Substantia nigra (tissue), 51 donors: ENCODE measurements at places on chromosomes 6 and 20.

- DNase-seq: peak; percentile 26
These were observed 78.7 kb upstream of the PHACTR3 start for GRCh38 chr20:59525500-59526241.

DNA sequence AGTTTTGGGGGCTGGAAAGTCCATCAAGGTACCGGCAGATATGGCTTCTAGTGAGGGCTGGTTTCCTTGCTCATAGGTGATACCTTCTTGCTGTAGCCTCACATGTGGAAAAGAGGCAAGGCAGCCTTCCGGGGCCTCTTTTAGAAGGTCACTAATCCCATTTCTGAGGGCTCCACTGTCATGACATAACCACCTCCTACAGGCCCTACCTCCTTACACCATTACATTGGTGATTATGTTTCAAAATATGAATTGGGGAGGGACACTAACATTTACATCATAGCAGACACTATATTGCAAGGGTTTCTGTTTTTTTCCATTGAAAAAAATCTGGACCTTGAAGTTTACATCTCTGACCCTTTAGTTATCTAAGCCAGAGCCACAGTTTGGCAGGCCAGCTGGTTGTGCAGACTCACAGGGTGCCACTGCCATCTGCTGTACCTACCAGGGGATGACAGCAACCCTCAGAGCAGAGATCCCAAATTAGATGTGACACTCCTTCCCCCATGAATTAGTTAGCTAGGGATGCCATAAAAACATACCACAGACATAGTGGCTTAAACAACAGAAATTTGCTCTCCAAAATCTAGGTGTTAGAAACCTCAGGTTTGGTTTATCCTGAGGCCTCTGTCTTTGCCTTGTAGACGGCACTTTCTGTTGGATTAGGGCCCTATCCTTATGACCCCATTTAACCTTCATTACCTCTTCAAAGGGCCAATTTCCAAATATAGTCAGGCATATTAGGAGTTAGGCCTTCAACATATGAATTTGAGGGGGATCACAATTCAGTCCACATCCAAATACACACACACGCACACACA is 166.4 kb upstream of the RNF217 start:
- peak; percentile 44 for DNase-seq

GRCh38 chr20:43825051-43825402 is 89.6 kb upstream of the TOX2 start:
- no peak for DNase-seq

DNA sequence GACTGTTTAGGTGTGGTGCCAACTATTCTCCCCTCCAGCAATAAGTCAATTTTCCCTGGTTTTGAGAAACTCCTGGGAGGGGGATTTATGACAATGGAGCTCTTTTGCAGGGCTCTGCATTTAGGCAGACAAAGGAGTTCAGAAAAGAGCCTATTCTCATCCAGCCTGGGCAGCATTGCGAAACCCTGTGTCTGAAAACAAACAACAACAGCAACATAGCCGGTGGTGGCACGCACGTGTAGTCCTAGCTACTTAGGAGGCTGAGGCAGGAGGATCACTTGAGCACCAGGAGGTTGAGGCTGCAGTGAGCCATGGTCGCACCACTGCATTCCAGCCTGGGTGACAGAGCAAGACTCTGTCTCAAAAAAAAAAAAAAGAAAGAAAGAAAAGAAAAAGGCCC is 6.4 kb downstream of the CLPS start:
- no peak for DNase-seq

DNA sequence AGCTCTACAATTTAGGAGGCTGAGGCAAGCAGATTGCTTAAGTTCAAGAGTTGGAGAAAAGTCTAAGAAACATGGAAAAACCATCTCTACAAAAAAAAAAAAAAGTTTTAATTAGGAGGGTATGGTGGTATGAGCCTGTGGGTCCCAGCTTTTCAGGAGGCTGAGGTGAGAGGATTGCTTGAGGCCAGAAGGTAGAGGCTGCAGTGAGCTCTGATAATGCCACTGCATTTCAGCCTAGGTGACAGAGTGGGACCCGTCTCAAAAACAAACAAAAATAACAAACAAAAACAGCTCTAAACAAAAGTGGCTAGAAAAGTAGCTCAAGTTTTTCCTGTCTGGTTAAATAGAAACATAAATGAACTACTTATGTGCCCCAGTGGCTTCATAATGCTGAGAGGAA is 2133.6 kb upstream of the DEFB115 start:
- DNase-seq: no peak

DNA sequence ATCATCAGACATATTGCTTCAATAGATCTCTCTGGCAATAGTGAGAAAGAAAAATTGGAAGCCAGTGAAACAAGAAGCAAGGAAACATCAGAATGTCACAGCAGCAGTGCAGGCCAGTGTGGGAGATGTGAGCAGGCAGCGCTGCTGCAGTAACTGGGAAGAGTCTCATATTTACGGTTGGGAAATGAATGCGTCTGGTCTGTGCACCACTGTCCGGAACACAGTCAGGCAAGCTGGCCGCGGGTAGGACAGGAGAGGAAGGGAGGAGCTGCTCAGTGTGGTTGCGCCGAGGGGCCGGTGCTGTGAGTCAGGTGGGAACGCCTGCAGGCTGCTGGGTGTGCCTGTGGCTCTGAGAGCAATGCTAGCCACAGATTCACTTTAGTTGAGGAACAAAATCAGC is 6.4 kb upstream of the PSMG4 start:
- no peak for DNase-seq

GRCh38 chr6:145755682-145756081 is 20.4 kb upstream of the EPM2A start:
- no peak for DNase-seq

- DNase-seq: no peak
These were observed 84.3 kb downstream of the ATXN1 start for GRCh38 chr6:16676978-16677377.

DNA sequence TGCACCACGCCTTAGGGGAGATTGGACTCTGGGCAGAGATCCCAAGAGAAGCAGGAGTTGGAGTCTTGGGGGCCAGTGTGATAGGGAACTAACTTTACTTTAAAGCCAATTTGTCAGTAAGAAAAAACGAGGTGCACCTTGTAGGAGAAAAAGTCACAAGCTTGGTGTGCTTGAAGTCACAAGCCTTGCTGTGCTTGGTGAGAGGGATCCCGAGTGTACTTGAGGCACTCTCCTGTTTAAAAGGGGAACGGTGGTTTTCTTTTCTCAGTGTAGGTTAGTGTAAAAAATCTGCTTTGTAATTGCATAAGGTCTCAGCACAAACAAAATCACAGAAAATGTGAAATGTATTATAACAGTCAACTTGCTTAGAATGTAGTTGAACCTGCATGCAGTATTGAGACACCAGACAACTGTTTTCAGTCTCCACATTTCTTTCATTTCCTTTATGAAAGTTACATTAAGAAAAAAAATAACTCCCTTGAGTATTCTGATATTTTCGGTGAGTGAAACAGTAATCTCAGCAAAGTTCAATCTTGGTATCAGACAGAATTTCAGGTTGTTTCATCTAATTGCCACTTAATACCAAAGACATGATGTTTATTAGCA is 111.1 kb upstream of the DUSP22 start:
- no peak for DNase-seq

DNA sequence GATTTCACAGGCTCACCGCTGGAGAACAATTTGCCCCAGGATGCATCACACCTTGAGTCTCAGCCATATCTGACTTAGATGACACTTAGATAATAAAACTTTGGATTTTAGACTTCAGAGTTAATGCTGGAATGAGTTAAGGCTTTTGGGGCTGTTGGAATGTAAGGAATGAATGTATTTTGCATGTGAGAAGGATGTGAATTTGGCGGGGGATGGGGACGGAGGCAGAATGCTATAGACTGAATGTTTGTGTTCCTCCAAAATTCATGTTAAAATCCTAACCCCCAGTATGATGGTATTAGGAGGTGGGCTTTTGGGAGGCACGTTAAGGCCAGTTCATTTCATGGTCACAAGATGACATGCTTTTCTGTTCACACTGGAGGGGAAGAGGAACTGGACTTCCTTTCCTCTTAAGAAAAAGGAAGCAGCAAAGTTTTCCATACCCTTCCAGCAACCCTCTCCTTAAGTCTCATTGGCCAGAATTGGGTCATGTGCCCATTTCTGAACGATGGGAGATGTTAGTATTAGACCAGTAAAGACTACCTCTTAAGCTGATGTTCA is 5.8 kb upstream of the SRXN1 start:
- DNase-seq: no peak

- DNase-seq: no peak
These were observed 94.6 kb upstream of the ENPP5 start for GRCh38 chr6:46265373-46265772.

DNA sequence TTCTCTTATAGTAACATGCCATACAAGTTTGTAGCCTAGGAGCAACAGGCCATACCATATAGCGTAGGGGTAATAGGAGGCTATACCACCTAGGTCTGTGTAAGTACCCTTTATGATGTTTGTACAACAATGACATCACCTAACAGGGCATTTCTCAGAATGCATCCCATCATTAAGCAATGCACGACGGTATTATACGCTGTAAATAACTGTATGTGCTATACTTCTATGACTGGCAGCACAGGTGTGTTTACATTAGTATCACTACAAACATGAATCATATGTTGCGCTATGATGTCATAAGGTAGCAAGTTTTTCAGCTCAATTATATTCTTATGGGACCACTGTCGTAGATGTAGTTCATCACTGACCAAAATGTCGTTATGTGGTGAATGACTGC is 31.0 kb downstream of the ADNP start:
- DNase-seq: no peak

GRCh38 chr6:63999613-64000012 is 364.0 kb downstream of the PHF3 start:
- no peak for DNase-seq

- DNase-seq: no peak
These were observed 337.7 kb upstream of the PRND start for GRCh38 chr20:4383961-4384360.

DNA sequence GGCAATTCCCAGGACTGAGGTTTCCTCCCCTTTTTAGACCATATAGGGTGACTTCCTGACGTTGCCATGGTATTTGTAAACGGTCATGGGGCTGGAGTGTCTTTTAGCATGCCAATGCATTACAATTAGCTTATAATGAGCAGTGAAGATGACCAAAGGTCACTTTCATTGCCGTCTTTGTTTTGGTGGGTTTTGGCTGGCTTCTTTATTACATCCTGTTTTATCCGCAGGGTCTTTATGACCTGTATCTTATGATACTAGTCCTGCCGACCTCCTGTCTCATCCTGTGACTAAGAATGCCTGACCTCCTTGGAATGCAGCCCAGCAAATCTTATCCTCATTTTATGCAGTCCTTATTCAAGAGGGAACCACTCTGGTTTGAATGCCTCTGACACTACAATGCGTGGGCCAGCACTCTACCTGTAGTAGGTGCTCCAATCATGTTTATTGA is 190.1 kb downstream of the KCNQ5 start:
- DNase-seq: no peak

GRCh38 chr6:148288541-148288940 is 54.1 kb upstream of the SASH1 start:
- no peak for DNase-seq

GRCh38 chr20:17391127-17391771 is 139.9 kb downstream of the BFSP1 start:
- DNase-seq: no peak

- no peak for DNase-seq
These were observed 92.4 kb downstream of the CD24 start for GRCh38 chr6:106882138-106882537.

DNA sequence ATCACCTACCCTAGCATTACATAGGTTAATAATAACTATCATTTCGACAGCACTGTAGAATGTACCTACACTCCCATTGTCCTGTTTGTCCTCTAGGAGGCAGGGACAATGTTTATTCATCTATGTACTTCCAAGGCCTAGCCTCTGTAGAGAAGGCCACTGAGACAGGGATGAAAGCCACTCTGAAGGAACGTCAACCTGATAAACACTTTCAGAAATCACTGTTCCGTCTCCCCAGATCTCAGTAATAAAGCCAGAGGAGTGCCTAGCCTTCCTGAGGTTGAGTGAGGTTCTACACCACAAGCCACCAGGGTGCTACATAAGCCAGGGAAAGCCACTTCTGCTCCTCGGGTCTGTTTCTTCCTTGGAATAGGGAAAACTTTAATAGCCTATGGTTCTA is 44.8 kb downstream of the POPDC3 start:
- no peak for DNase-seq

- no peak for DNase-seq
These were observed 136.7 kb upstream of the EEF1E1 start for GRCh38 chr6:8238773-8239683.

GRCh38 chr6:5782783-5783547 is 223.8 kb downstream of the NRN1 start:
- no peak for DNase-seq

DNA sequence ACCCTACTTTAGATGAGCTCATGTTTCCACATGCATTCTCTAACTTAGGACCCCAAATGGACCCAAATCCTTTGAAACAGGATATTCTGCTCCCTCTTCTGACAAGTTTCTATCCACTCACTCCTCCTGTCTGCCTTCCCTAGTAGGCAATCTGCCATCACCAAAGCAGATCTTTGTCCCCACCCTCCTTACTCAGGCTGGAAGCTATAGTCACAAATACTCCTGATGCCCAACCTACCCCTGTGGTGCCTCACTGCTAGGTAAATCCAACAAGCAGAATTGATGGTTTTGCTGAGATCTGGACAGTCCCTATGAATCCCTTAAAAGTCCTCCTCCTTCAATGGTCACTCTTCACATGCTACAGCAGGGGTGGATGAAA is 21.7 kb downstream of the ELOVL5 start:
- DNase-seq: no peak

GRCh38 chr6:101706576-101706975 is 313.1 kb downstream of the GRIK2 start:
- DNase-seq: no peak

DNA sequence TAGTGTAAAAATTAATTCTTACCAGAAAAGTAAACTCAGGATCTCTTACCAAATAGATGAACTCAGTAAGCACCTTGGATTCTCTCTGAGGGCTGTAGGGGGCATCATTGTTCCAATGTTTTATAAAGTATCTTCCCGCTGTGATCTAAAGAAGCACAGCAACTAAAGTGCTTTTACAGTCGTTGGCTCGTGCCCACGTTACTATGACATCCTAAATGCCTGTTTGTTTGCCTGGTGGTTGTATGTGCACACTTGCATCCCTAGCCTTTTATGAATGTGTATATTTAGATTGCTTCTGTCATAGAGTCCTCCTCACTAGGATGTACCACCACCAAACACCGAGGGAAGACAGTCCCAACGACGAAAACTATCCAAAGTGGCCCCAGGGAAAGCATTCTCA is 34.5 kb downstream of the SLX4IP start:
- DNase-seq: no peak

DNA sequence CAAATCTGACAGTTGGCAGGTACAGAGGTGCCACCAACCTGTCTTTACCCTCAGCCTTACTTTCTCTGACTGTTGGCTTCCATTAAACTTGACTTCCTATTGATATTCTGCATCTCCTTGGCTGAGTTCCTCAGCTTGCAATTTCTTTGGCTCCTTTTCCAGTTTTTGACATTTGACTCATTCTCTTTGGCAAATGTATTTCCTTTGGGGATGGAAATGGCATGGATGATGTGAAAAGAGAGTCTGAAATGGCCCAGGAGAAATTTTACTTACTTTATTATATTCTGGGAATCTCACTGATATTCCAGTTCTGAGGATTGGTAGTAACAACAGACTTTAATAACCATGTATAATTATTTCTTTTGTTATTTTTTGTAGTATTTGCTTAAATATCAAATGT is 255.2 kb downstream of the CD109 start:
- no peak for DNase-seq
